Stimulated activated naive CD4-positive, alpha-beta T cell (primary cell): ENCODE measurements at places on chromosomes 1 and 21.

- peak; percentile 74 for DNase-seq
Observed at GRCh38 chr1:205321162-205321958, at the start of gene NUAK2. NUAK2 (minus strand) TSS chr1:205321745; CDS start chr1:205321628, 117 bp downstream.

GRCh38 chr1:116020668-116021272, 44.5 kb downstream of the SLC22A15 start:
- DNase-seq, result peak; percentile 18

- peak; percentile 14 for DNase-seq
Observed at GRCh38 chr21:35222541-35222941, 173.4 kb upstream of the RUNX1 start.

- DNase-seq, result no peak
Observed at GRCh38 chr1:156755527-156755950, 4.1 kb upstream of the HDGF start.

- DNase-seq, result no peak
Observed at GRCh38 chr1:114831276-114831994, 23.2 kb upstream of the SYCP1 start.

GRCh38 chr1:3541936-3542335, 69.4 kb downstream of the MEGF6 start:
- no peak for DNase-seq

DNA sequence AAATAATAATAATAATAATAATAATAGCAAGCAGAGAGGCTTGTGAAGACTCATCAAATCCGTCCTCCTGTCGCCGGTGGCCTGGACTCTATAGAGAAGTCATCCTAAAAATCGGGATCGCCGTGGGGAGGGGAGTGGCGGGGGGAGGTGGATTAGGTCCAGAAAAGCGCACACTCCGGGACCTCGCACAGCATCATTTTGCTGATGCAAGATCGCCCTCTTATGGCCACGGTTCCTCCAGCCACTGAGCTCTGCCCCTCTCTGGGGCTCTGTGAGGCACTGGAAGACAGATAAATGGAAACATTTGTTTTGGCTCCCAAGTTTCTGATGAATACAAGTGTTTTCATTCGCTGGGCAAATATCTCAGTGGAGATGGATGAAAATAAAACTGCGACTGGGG, 612.0 kb downstream of the MATN1 start:
- DNase-seq, result no peak

DNA sequence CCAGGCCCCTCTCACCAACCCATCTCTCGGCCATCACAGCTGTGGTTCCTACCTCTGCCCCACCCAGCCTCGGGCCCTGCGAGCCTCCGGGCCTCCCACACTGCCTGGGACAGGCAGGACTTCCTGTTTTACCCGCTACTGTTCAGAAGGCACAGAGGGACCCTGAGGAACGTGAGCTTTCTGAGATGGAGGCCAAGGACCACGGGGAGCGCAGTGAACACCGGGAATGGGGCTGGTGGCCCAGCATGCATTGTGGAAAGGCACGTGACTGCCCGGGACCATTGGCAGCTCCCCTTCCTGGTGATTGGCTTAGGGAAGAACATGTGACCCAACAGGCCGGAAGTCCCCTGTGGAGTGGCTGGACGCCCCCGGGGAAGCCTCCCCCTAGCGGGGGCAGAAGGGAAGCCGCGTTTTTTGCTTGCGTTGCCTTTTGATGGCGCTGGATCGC, 7.0 kb downstream of the S100B start:
- DNase-seq, result no peak

DNA sequence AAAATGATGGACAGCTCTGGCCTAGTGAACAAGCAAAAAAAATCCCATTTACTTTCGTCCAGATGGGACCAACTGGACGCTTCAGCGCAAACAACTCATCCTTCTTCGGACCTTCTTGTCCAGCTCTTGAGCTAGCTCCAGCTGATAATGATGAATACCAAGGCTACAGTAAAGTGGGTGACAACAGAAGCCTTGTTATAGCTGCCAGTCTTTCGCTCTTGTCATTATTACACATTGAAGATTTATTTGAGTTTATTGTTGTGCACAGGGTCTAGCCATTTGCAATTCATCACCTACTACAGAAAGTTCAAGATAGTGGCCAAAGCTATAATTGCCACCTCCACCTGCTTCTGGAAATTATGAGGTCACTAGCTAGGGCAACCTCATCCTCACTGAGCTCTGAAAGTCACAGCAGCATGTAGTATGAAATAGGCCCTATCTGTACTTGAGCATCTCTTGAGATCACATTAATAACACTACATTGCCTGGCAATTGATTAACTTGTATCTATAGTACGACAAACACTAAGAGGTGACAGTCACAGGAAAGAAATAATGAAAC, 76.9 kb downstream of the GPATCH2 start:
- DNase-seq, result no peak

DNA sequence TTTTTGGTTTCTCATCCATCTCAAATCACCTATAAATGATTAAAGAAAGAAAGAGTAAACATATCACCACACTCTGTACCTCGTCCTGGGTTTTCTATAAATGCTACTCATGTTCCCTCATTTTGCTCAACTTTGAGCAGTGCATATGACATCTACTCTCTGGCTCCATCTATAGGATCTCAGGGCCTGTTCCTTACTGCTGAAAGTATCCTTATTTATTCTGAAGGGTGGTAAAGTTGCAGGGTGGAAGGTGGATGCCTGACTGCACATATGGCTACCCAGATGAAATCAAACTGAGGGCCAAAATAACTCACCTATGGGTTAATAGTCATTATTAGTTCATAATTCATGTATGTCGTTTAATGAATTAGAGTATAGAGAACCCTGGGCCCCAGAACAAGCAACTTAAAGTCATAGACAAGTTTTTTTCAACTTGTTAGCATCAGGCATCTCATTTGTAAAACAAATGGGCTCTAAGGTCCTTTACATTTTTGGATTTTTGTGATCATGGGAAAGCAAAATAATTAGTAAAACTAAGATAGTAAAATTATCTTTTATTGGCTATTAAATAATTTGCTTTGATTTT, 46.5 kb downstream of the NCF2 start:
- no peak for DNase-seq

- no peak for DNase-seq
Observed at GRCh38 chr1:73576083-73576482, 621.9 kb downstream of the LRRIQ3 start.

- DNase-seq, result no peak
Observed at GRCh38 chr1:201708085-201708512, 120.9 kb upstream of the IPO9 start.

- DNase-seq, result no peak
Observed at GRCh38 chr1:244060117-244060516, 9.0 kb downstream of the ZBTB18 start.

GRCh38 chr1:228989176-228989575, 253.9 kb downstream of the RHOU start:
- DNase-seq, result no peak

- DNase-seq, result no peak
Observed at GRCh38 chr1:116949213-116949985, 39.7 kb downstream of the PTGFRN start.

- DNase-seq, result no peak
Observed at GRCh38 chr1:227797144-227797543, 18.3 kb upstream of the PRSS38 start.
